ENCODE measurements at places on chromosomes 5 and 9.

DNA sequence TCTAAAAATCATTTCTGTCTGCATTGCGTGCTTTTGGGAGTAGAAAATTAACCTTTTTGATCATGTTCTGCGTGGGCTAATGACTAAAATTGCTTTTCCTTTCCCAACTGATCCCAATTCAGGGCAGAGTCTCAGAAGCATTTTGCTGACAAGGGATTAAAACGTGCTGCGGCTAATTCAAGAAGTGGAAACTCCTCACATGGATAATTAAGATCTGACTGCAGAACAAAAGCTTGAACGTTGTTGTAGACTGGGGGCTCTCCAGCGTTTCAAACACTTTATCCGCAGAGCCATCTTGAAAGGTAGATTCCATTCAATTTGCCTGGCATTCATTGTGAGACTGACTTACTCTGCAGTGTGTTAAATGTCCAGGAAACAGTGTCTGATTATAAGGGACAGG, 485.3 kb upstream of the DMAC1 start:
- no peak for DNase-seq

- no peak for DNase-seq
These were observed 2.1 kb upstream of the PRDM12 start for GRCh38 chr9:130662099-130662969.

DNA sequence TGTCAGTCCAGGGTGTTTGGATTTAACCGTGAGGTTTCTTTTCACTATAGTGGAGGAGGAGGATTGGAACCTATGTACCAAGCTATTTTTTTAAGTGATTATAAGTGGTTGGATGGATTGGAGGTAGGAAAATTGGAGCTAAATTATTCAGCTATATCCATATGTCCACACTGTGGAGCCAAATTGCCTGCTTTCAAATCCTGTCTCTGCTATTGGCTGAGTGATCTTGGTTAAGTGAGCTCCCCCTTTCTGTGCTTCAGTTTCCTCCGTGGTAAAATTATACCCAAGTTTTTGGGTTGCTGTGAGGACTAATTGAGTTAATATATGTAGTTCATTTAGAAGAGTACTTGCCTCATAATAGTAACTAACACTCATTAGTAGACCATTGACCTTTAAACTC, 2.5 kb downstream of the CENPP start:
- peak; percentile 26 for DNase-seq

DNA sequence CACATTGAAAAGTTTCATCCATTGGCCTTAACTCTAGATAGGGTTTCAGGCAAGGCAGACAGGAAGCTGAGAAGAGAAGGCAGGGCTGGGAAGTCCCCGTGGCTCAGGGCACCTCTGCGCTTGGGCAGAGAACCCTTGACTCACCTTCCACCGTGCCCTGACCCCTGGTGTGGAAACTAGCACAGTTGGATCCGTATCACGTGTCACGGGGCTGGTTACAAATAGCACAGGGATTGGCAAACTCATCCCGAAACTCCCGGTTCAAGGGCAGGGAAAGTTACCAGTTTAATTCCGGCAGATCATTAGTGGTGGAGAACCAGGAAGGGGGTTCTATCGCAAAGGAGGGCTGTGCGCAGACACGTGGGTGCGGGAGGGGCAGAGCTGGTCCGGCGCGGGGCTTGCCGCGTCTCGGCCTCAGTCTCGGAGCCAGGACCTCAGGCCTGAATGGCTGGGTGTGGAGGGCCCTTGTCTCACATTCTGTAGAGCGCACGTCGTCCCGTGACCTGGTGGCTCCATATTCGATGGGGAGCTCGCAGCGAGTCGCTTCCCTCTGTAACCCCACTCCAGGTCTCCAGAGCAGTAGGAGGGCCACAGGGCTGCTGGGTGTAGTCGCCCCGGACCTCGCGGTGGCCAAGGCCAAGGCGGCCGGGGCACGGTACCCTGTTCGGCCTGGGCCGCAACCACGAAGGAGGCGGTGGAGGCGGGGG, 771 bp upstream of the TMEM171 start:
- DNase-seq: no peak

- no peak for DNase-seq
These were observed 29.3 kb upstream of the NDFIP1 start for GRCh38 chr5:142079306-142079721.

- DNase-seq: peak; percentile 54
These were observed 23.4 kb downstream of the WNK2 start for GRCh38 chr9:93207326-93207814.

DNA sequence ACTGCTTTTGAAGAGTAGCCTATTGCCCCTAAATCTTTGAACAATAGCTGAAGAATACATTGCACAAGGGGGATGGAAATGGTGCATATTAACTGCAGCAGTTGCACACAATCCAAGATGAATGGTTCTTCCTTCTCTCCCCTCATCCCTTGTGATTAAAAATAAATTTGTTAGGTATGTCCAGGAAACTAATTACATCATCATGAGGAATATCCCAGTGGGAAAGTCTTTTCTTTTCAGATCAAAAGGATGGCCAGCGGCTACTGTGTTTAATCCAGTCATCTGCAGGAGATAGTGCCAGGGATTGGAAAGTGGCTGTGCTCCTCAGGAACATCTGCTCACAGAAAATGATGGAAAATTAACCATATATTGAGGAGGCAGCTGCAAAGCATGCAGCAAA, 508.4 kb upstream of the SEMA6A start:
- no peak for DNase-seq

DNA sequence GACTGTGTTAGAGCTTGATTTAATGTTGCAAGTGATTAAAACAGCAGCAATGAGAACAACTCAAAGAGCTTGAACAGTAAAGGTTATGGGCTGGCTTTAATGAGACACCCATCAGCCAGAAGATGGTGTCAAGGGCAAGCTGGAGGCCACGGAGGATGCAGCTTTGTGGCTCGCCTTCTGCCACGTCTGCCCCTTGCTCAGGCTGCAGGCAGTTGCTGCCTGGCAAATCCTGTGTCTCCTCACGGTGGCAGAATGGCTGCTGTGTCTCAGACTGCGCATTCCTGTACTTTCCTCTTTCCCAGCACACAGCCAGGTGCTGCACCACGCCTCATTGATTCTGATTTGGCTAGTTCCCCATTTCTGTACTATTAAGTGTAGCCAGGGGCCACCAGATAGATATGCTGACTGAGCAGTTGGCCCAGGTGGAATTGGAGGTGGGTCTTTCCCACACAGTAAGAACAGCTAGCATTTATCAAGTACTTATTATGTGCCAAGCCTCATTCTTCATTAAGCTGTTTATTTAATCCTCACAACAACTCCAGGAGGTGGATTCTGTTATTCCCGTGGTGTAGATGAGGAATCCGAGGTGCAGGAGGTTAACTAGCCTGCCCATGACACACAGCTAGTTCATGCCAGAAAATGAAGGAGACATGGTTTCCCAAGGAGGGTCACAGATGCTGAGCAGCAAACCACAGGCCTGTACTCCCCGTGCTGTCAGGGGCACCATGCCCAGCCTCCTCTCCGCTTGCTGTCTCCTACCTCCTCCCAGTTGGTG, 3.5 kb downstream of the NXNL2 start:
- no peak for DNase-seq

- DNase-seq: no peak
These were observed 215.8 kb upstream of the TRIM32 start for GRCh38 chr9:116471093-116471906.

GRCh38 chr5:65290677-65291076, 191.0 kb downstream of the ADAMTS6 start:
- no peak for DNase-seq

DNA sequence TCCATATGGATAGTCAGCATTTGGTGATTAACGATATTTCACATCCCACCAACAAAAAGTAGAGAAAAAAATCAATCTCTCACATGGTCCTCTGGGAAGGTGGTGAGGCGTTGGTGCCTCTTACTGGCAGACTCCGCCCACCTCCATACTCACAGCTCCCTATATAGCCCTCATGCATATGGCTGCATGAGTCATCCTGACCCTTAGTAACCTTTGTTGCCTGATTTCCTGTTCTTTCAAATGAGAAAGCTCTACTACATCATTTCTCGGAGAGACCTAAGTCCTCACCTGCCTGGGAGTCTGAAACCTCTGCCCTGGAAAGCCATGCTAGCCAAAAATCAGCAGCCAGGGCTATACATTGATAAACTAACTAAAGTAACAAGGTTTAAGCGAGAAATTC, 33.3 kb upstream of the ABCA1 start:
- no peak for DNase-seq

- no peak for DNase-seq
These were observed 3.2 kb upstream of the TMEM245 start for GRCh38 chr9:109122726-109123621.

DNA sequence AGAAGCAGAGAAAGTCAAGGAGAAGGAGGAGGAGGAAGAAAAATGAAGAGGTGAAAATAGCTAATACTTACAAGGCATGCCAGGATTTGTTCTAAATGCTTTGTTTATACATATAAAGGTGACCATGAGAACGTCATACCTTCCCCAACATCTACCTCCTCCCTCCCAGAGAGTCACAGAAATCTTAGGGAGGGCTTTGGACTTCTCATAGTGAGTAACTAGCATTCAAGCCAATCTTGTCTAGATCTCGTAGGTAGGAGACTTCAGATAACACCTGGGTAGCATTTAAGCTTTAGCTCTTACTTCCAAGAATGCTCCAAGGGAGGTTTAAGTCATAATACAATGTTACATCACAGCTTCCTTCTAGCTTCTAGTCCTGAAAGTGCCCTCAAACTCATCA, 36.5 kb upstream of the GPBP1 start:
- DNase-seq: no peak

- DNase-seq: no peak
These were observed 2.8 kb upstream of the WWC1 start for GRCh38 chr5:168288349-168289245.

Measured in NCI-H446 (cell line).